Lower leg skin (tissue), 4 donors: ENCODE measurements at places on chromosomes 4 and X. TPM values are rescaled to one million over a fixed set of nuclear protein-coding genes. Genes with fewer than 3 reads are reported as not detected.

- no peak for DNase-seq
Measured at GRCh38 chr4:47118192-47118929, 87.0 kb downstream of the GABRB1 start.

Gene FAT1
- 114 TPM for total RNA-seq

DNA sequence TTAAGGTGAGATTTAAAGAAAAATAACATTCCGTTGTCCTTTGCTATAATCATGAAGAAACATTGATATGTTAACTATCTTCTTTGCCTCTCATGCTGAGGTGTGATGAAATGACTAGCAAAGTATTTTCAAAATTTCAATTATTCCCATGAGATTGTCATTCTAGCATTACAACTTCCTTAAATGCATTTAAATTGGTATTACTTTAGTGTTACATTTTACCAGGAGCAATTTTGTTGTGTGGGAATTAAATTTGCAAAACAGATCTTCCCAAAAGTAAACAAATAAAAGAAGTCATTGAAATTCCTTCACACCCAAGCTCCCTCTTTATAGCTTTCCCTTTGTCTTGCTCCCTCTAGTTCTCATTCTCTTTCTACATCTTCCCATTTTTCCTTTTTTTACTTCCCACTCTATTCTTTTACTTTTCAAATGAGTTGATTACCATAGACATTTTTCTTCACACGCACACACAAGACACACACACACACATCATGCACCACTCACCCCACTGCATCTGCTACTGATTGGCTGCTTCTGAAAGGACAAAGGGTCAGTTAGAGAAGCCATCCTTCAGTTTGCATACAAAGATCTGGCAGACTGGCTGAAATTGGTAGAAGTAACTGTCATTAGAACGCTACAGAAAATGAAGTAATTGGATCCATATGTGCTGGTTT, 10.0 kb upstream of the APELA start:
- DNase-seq = no peak

GRCh38 chrX:38142610-38143009, 78.1 kb downstream of the SRPX start:
- DNase-seq = no peak

DNA sequence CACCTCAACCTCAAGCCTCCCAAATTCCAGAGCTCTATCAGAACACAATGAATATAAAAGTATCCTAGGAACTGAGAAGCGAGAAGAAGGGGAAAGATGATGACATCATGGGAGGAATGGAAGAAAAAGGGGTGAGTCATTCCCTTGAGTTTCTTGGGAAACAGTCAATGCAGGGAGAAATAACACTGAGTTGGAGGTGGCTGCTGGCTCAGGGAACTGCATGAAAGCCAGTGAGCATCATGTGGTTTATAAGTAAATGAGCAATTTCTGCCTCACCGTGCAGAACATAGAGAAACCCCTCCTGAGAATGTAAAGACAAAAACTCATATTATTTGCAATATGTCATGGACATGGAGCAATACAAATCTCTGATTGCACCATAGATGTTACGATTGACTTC, 73.3 kb downstream of the SHOX start:
- DNase-seq = no peak

Gene CLDN34
- 1.0 TPM for total RNA-seq

- no peak for DNase-seq
Measured at GRCh38 chrX:49001521-49002090, 458 bp downstream of the GRIPAP1 start.

DNA sequence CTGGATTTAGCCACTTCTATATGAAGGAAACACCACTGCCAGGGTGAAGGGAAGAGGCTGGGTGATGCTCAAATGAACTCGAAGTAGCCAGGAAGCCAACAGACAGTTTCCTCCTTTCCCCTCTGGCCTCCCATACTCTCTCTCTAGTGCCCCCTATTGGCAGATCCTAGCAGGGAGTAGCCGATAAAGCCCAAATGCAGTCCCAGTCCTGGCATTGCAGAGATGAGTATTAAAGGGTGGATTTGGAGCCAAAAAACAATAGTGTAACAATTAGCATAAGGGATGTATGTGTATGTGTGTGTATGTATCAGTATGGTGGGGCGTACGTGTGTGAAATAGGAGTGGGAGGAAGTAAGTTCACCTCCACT, 213.8 kb upstream of the LDB2 start:
- DNase-seq = no peak

GRCh38 chrX:150303386-150304097, 59.6 kb upstream of the MAMLD1 start:
- no peak for DNase-seq

Gene HPF1
- total RNA-seq = 32.4 TPM

Gene RGN
- 0.53 TPM for total RNA-seq

- no peak for DNase-seq
Measured at GRCh38 chr4:1644891-1645657, 39.0 kb downstream of the FAM53A start.

DNA sequence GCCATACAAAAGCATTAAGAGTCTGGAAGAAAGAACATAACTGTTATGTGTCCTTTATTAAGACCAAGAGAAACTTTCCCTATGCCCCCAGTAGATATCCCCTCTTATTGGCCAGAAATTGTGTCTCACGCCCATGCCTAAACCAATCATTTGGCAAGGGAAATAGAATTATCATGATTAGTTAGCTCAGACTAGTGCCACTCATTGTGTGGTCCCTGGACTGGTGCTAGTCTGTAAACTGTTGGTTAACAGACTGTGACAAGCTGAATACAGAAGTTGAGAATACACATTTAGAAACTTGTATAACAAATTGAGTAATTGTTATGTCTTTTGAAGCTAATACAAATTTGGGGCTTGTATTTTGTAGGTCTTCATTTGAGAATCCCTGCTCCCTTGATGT, 8.1 kb upstream of the HUWE1 start:
- no peak for DNase-seq

DNA sequence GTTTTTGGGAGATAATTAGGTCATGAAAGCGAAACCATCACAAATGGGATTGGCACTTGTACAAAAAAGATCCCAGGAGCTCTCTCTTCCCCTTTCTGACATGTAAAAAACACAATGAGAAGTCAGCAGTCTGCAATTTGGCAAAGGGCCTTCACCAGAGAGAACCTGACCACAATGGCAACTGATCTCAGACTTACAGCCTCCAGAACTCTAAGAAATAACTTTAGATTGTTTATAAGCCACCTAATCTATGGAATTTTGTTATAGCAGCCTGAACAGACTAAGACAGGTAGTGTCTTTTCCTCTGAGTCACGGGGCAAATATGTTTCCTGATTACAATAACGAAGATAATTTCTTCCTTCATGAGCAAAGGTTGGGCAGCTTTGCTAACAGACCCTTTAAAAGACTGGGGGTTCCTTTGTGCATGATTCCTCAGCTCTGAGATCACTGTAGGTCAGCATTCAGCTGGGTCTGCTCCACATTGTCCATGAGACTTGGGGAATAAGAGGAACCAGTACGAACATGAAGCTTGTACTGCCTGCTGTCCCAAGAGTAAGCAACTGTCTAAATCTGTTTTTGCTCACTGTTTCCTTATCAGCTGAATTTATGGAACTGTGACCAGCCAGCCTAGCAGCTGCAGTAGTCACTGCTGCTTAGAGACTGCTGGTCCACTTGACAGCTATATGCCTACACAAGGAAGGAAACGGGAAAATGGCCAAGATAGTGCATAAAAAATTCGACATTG, 191.6 kb downstream of the ANAPC10 start:
- no peak for DNase-seq

Gene OPHN1
- 20.1 TPM for total RNA-seq

Gene RAI2
- total RNA-seq = 10.9 TPM
